Heart right ventricle (tissue), 16 donors: ENCODE measurements at places on chromosomes 2 and 18. TPM values are rescaled to one million over a fixed set of nuclear protein-coding genes. Genes with fewer than 3 reads are reported as not detected.

GRP gene
- not detected for total RNA-seq

DNA sequence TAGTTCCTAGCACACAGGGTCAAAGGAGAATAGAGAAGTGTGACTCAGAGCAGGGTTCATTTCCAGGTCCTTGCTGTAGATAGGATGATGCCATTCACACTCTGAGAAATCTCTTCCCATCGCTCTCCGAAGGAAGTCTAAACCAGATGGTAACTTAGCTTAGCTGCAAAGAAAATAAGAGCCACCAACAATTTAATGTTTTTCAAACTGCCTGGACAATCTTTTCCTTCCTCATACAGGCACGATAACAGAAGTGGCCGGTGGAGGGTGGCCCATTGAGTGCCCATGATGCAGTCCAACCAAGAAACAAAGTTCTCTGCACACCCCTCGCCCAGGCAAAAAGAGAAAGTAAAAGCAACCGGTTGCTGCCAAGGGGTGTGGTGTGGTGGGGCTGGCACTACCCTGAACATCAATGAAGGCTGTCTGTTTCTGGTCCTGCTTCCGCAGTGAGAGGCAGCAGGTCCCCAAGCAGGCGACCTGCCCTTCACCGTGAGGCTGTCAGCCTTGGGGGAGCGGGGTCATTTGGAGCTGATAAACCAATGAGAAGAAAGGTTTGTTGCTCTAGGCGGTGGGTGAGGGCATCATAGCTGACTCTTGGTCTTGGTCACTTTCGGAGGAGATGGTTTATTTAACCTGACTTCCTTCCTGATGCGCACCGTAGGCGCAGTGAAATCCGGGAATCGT lies 105.6 kb upstream of the CD302 start:
- peak; percentile 12 for DNase-seq

UPP2 gene
- total RNA-seq, result not detected

DNA sequence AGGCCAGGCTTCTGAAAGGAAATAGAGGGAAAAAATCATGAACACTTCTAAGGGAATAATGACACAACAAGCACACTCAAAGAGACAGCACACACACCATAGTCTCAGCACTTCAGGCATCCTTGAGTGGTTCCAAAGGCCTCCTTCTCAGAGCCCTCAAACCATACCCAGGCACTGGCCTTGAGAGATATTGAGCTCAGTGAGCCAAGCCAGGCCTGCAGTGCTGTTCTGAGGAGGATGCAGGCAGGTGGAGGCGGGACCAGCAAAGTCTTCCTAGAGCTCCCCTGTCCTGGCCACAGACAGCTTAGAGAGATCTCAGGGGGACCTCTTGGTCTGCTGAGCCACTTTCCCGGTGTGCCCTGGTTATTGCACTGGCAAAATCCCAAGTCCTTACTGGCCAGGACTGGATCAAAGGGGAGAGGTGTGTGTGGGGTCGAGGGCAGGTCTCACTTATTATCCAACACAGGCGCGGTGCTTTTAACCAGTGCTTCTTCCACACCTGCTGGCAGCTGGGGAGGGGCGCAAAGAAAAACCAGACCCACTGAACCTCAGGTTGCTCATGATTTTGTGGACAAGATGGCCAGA lies 86.8 kb upstream of the HAAO start:
- DNase-seq, result no peak
